ENCODE measurements at places on chromosomes 3 and 15.

GRCh38 chr3:23276913-23277658 lies 74.0 kb downstream of the UBE2E2 start:
- no peak for DNase-seq

DNA sequence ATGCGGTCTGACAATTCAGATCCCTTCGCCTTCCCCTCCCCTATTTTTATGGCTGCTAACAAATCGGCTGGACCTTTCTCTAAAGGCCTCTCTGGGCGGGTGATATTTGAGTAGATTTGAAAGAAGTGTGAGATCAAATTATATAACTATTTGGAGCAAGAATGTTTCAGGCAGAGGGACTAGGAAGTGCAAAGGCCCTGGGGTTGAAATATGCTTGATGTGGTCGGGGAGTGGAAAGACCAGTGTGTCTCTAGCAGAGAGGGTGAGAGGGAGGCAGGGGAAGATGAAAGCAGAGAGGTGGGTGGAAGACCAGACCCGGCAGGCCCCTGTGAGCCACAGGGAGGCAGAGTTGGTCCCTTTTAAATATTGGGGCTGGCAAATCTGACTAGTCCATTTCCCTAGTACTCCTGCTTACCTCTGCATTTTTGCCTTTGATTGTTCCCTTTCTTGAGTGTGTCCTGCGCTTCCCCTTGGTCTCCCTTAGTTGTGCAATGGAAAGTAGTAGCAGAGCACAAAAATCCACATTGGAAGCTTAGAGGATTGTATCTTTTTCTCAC lies 32.3 kb downstream of the SLCO3A1 start:
- DNase-seq, result no peak

GRCh38 chr3:142644502-142644901 lies 48.3 kb downstream of the PLS1 start:
- DNase-seq, result no peak

- no peak for DNase-seq
Observed at GRCh38 chr3:171113716-171114115, 87.2 kb upstream of the SLC2A2 start.

DNA sequence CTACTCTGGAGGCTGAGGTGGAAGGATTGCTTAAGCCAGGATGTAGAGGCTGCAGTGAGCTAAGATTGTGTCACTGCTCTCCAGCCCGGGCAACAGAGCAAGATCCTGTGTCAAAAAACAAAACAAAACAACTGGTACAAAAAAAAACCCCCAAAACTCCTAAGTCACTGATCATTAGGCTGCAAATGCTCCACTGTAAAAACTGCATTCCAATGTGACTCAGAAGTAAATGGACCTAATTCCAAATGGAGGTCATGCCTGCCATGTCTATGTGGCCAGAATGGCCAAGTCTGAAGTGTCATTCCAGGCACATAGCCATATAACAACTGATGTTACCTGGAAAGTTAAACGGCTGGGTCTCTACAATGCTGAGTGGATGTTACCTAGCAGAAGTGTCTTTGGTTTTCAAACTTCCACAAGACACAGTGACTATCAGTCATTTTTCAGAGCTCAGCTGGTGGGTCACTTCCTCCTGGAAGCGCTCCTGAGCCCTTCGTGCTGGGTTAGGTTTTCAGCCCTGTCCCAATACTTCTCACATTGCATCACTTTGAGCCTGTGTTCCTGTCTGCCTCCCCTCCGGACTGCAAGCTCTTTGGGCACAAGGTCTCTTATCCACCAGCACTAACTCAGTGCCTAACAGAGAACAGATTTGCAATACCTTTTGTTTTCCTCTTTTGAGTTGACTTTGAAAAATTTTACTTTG lies 10.6 kb downstream of the FSTL1 start:
- no peak for DNase-seq

DNA sequence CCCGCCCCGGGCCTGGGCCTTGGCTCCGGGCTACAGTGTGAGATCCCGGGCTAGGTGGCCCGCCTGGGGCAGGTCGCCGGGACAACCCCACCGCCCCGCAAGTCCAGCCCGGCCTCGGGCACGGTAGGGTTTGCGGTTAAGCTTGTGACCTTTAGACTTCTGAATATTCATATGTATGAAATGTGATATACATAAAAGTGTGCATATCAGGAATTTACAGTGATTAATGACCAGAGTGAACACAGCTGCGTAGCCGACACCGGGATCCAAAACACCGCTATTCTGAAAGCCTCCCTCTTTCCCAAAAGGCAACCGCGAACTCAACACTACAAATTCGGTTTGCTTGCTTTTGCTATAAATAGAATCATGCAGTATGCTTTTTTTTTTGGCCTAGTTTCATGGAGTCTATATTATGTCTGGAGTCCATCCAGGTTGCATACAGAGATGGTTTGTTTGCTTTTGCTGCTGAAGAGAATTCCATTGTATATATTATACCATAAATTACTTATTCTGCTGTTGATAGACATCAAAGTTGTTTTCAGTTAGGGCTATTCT lies 636 bp upstream of the SNRPA1 start:
- DNase-seq, result no peak

GRCh38 chr3:24023197-24023596 lies 78.1 kb downstream of the NR1D2 start:
- no peak for DNase-seq

DNA sequence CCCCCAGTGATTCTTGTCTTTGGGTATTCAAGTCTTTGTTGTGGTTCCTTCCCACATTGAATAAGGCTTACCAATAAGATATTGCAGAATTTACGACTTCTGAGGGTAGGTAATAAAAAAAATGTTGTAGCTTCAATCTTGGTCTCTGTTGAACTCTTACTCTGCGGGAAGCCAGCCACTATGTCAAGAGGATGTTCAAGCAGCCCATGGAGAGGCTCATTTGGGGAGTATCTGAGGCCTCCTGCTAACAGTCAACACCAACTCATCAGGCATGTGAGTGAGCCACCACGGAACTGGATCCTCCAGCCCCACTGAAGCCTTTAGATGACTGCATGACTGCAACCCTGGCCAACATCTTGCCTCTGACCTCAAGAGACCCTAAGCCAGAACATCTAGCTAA lies 3.2 kb upstream of the TBC1D23 start:
- DNase-seq, result no peak

DNA sequence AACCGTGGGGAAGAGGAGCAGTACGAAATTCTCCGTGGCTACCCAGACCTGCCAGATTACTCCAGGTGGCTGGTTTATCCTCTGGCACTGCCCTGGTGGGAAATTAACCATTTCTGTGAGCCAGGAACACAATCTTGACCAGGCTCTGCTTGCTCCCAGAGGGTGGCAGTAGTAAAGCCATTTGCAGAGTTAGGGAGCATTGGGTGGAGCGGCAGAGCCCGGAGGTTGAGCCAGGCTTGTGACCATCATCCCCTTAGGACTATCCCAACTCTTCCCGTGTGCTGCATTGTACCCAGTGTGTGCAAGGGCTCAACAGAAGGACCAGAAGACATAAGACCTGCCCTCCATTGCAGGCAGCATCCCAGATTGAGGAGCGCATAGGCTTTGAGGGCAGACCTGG lies 5.3 kb downstream of the KNG1 start:
- no peak for DNase-seq

DNA sequence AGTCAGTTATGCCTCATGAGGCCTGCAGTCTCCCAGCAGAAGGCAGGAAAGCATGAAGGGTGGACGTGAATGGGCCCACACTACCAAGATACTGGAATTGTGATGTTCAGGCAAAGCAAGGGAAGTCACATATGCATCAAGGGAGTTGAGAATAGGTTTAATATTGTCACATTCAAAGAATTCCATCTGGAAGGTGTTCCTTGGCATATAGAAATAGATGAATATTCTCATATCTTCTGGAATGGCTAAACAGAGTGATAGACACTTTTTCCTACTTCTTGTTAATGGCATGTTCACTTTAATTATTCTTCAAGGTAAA lies 103.7 kb downstream of the CMSS1 start:
- DNase-seq, result no peak

DNA sequence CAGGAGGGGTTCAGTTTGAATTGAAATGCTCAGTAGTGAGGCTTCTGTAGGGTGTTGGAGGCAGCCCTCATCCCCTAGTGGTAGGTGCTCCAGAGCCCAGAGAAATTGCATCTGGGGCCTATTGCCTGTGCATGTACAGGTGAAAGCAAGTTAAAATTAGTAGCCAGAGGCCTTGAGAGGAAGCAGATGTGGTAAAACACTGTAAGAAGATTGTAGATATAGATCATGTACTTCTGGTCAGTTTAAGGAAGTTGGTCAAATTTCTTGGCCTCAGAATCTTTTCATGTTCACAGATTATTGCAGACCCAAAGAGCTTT lies 34.6 kb downstream of the IGSF10 start:
- no peak for DNase-seq

DNA sequence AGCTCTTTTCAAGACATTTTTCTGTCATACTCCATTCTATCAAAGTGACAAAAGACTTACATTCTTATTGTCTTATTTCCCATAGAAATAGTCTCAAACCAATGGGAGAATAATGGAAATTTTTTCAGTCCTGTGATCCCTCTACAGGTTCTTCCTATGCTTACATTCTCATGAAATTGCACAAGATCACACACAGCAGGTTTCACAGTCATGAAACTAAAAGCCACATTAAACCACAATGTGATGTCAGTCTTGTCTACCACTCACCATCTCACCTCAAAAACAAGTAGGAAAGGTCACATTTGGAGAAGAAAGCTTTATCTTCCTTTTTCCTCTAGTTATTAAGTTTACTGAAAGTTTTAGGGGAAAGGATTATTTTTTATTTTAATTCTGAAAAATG lies 161.0 kb upstream of the RORA start:
- no peak for DNase-seq

- no peak for DNase-seq
Observed at GRCh38 chr15:90564590-90564989, 34.9 kb downstream of the CRTC3 start.

DNA sequence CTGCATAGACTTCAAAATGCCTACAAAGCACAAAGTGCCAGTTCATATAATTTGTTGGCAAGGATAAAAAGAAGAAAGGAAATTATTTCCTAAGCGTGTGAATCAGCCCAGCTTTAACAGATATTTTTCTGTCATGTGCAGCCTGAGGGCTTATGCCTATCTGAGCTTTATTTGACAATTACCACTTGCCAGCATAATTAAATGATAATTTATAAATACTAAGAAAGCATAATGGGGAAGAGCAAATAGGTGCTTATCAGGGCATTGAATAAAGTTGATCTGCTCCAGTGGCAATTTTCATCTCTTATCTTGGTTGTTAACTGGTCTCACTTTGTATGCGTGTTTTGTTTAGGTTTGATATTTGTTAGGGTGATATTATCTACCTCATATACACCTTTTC lies 313.4 kb upstream of the DNAJC19 start:
- DNase-seq, result no peak

DNA sequence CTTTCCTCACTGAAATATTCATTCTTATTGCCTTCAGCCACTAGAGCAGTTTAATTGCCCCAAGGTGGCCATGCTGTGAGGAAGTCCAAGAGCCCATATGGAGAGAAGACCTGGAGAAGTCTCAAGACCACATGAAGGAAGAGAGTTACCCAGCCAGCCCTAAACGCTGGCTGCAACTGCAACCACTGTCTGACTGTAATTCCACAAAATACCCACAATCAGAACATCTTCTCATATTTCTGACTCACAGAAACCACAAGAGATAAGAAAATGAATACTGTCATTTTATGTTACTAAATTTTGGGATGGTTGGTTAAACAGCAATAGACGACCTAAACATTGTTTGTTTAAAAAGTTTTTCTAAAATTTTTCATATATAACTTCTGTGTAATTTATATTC lies 14.7 kb upstream of the SST start:
- no peak for DNase-seq

- DNase-seq, result no peak
Observed at GRCh38 chr15:74170875-74171578, 2.5 kb upstream of the ISLR start.

- DNase-seq, result no peak
Observed at GRCh38 chr3:15390460-15390859, 36.9 kb downstream of the METTL6 start.

DNA sequence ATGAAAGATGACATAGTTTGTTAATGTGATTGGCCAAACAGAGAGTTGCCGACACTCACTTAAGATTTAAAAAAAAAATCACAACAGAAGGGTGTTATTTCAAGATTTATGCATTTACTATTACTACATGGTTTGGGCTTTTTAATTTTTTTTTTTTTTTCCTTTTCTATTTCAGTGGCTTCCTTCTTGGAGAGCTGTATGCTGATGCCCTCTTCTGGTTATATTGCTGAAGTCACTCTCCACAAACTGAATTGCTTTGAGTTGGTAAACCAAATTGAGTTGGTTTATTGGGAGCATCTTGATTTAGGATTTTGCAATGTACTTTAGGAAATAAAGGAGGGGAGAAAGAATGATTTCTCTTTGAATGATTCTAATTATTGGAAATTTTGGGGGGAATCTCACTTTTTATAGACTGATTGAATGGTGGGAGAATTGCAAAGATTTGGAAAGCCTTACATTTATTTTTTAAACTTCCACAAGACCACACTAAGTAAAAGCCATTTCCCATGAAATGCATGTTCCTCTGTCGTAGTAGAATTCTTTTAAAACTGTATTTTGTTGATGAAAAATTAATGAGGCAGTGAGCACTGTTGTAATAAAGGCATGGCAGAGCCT lies 186.6 kb upstream of the FEZF2 start:
- no peak for DNase-seq

- no peak for DNase-seq
Observed at GRCh38 chr3:160400030-160400701, 716 bp downstream of the SMC4 start.

GRCh38 chr3:193046371-193046770 lies 128.7 kb upstream of the MB21D2 start:
- DNase-seq, result no peak

DNA sequence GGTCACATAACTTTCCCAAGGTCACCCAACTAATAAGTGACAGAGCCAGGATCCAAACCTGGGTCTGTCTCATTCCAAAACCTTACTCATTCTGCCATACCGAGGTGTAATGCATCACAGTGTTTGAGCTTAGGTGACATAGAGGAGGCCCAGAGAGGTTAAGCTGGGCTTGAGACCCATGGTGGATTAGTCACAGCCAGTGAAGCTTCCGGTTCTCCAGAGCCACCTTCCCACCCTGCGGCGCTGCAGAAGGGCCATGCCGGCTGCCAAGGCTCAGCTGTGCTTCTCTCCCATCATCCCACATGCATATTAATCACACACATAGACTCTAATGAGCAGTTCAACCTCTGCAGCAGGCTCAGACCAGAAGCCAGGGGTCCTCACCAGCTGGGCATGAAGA lies 42.2 kb downstream of the SPSB4 start:
- DNase-seq, result no peak

DNA sequence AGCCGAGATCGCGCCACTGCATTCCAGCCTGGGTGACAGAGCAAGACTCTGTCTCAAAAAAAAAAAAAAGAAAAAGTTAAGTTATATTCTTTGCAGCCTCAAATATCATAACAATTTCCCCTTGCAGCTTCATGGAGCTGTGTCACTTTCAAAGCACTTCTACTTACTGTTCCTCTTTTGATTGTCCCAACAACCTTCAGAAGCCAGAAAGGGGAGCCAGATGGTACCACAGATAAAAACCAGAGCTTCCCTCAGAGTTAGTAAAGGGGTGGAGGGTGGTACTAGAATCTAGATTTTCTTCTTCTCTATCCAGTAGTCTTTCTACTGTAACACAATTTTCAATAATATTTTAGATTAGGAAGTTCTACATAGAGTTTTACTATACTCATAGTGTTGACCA lies 188.8 kb downstream of the TAFA4 start:
- DNase-seq, result no peak
